ENCODE measurements at places on chromosomes 12 and 14.

GRCh38 chr12:45671254-45671653, 58.3 kb upstream of the ARID2 start:
- H3K36me3 ChIP-seq, result peaks cover 7% of the 10 kb centered on the region
- DNase-seq, result no peak
- H3K4me3 ChIP-seq, result no peak overlapping the region
- H3K27me3 ChIP-seq, result no peaks in the 10 kb centered on the region

DNA sequence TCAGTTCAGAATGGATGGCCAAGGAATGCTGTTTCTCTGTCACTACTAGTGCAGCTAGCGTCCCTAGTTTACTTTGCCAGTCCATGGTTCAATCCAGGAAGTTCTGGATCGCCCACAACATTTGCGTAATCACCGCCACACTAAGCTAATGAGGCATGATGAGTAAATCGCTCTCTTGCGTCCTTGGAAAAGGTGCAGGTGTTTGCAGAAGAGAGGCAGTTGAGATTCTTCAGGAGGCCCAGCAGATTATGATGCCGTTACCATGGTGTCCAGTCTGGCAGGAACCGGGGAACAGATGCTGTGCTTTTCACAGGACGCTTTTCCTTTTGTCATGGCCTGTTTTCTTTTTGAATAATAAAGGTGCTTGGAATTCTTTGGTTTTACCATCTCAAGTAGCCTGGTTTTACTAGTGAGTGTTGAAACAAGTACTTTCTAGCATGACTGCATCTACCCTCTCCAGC, 9.0 kb downstream of the TPH2 start:
- no peak overlapping the region for H3K4me3 ChIP-seq
- DNase-seq, result no peak
- H3K4me1 ChIP-seq, result no peaks in the 10 kb centered on the region
- H3K36me3 ChIP-seq, result no peaks in the 10 kb centered on the region
- peaks cover 13% of the 10 kb centered on the region for H3K27me3 ChIP-seq

- H3K27me3 ChIP-seq, result no peaks in the 10 kb centered on the region
- H3K36me3 ChIP-seq, result no peaks in the 10 kb centered on the region
- H3K4me3 ChIP-seq, result no peak overlapping the region
- no peak for DNase-seq
- H3K27ac ChIP-seq, result no peak overlapping the region
These were observed 332.6 kb upstream of the SFSWAP start for GRCh38 chr12:131378176-131378842.

- no peak for DNase-seq
- no peak overlapping the region for H3K4me3 ChIP-seq
- H3K36me3 ChIP-seq, result peaks cover 31% of the 10 kb centered on the region
- H3K4me1 ChIP-seq, result peaks cover 45% of the 10 kb centered on the region
These were observed 72.3 kb downstream of the ACADS start for GRCh38 chr12:120797677-120798642.

DNA sequence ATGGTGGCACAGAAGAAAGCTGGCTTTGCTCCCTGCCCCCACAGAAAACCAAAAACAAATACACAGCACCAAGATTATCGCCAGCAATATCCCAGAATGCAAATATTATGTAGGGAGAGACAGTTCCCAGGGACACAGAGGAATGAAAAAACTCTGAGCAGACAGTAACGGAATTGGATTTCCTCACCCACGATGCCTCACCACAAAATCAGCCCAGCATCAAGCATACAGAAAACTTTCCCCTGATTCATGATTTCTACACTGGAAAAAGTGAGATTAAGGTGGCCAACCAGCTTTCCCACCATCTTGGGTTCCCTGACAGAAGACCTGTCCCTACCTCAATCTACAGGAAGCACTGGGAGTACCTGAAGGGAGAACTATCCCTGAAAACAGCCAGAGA, 36.6 kb downstream of the PARP11 start:
- H3K27me3 ChIP-seq, result no peaks in the 10 kb centered on the region
- no peak for DNase-seq
- H3K27ac ChIP-seq, result no peak overlapping the region
- H3K4me1 ChIP-seq, result peaks cover 23% of the 10 kb centered on the region

GRCh38 chr14:32513571-32514009, 184.5 kb downstream of the AKAP6 start:
- H3K4me3 ChIP-seq, result no peak overlapping the region
- no peak for DNase-seq
- H3K27me3 ChIP-seq, result peaks cover 7% of the 10 kb centered on the region
- H3K4me1 ChIP-seq, result no peaks in the 10 kb centered on the region

DNA sequence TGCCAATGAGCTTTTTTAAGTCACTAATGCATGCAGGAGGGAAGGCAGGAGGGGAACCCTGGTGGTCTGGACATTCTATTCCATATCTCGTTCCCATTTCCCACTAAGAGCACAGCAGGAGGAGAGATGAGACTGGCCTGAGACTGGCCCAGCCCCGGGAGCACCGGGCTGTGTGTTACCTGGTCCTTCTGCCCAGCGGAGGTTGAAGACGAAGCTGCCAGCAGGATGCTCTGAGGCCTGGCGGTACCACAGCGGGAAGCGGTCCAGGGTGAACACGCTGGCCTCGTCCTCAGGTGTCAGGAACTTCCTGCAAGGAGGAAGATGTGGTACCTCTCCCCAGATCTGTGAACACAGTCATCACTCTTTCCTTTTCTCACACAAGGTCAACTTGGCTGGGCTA, 23.9 kb downstream of the LRTM2 start:
- no peak overlapping the region for H3K27ac ChIP-seq
- H3K27me3 ChIP-seq, result no peaks in the 10 kb centered on the region
- DNase-seq, result no peak
- H3K4me1 ChIP-seq, result no peaks in the 10 kb centered on the region
- no peak overlapping the region for H3K4me3 ChIP-seq
- no peaks in the 10 kb centered on the region for H3K36me3 ChIP-seq

GRCh38 chr14:78253986-78254385, 83.8 kb downstream of the NRXN3 start:
- no peak overlapping the region for H3K4me3 ChIP-seq
- H3K36me3 ChIP-seq, result no peaks in the 10 kb centered on the region
- DNase-seq, result no peak
- no peak overlapping the region for H3K27ac ChIP-seq
- H3K4me1 ChIP-seq, result peaks cover 7% of the 10 kb centered on the region
- H3K27me3 ChIP-seq, result no peaks in the 10 kb centered on the region

GRCh38 chr12:106342397-106343213, 14.9 kb upstream of the POLR3B start:
- no peaks in the 10 kb centered on the region for H3K27me3 ChIP-seq
- H3K4me1 ChIP-seq, result no peaks in the 10 kb centered on the region
- peaks cover 6% of the 10 kb centered on the region for H3K36me3 ChIP-seq
- H3K4me3 ChIP-seq, result no peak overlapping the region

- H3K4me3 ChIP-seq, result no peak overlapping the region
- peaks cover 12% of the 10 kb centered on the region for H3K4me1 ChIP-seq
- no peaks in the 10 kb centered on the region for H3K36me3 ChIP-seq
- peaks cover 2% of the 10 kb centered on the region for H3K27me3 ChIP-seq
- no peak overlapping the region for H3K27ac ChIP-seq
- DNase-seq, result no peak
These were observed 39.6 kb downstream of the SLC15A4 start for GRCh38 chr12:128784030-128784760.

GRCh38 chr14:103243764-103244737, 90.0 kb upstream of the EIF5 start:
- no peaks in the 10 kb centered on the region for H3K36me3 ChIP-seq
- no peak overlapping the region for H3K4me3 ChIP-seq
- no peak for DNase-seq
- H3K27ac ChIP-seq, result no peak overlapping the region

GRCh38 chr12:124689631-124690030, 122.2 kb upstream of the NCOR2 start:
- H3K27ac ChIP-seq, result no peak overlapping the region
- H3K4me3 ChIP-seq, result no peak overlapping the region
- peaks cover 13% of the 10 kb centered on the region for H3K27me3 ChIP-seq
- H3K36me3 ChIP-seq, result peaks cover 2% of the 10 kb centered on the region
- no peak for DNase-seq

All from activated T-helper 1 cell treated with anti-CD3 and anti-CD28 coated beads, Interleukin-12 subunit alpha, Interleukin-12 subunit beta, Interleukin-2, Interleukin-4 antibody, amounts not matched to agents 30 ng/mL and 10 ng/mL and 1 ng/mL, durations not matched to agents 14 hours and 24 hours and 36 hours (primary cell).